Stimulated activated CD8-positive, alpha-beta memory T cell treated with anti-CD3 and anti-CD28 coated beads, Interleukin-4, amount 100 ng/mL, for 48 hours (primary cell): ENCODE measurements at places on chromosomes 5 and 9.
A peak's percentile ranks its signal among the peaks of the same experiment; 100 is the strongest.

GRCh38 chr5:148259288-148259687, 9.3 kb upstream of the SPINK13 start:
- DNase-seq, result no peak

- no peak for DNase-seq
These were observed 11.5 kb upstream of the C5orf58 start for GRCh38 chr5:170221327-170221741.

- DNase-seq, result no peak
These were observed 24.5 kb upstream of the WDR38 start for GRCh38 chr9:124828489-124829333.

DNA sequence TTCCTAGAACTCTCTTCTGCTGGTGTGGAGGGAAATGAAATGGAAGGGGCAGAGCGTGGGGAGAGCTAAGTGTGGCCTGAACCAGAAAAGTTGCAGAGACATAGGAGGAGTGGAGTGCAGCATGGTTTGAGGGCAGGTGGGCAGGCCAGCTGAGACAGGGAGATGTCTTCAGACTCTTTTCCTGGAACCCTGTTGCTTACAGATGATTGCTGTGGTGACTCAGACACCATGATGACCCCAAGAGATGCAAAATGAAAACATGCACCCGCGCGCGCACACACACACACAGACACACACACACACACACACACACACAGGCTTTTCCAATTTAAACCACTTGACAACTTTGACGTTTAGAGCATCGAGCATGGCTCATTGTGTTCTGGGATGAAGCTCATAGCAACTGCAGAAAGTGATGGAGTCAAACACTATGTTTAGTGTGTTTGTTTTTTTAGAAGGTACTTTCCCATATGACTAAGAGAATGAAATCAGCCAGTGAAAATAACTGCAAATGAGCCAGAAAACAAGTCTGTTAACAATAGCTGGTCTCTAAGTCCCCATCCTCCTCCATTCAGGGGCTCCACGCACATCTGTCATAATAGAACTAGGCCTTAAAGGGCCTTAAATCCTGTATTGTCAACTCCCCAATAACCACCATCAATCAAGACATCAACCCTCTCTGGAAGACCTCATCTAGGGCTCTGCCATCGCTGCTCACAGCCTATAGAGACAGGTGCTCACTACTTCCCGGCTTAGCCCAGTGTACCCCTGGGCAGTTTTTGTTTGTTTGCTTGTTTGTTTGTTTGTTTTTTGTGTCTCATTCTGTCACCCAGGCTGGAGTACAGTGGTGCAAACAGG, 9.6 kb downstream of the TMOD1 start:
- peak; percentile 39 for DNase-seq

DNA sequence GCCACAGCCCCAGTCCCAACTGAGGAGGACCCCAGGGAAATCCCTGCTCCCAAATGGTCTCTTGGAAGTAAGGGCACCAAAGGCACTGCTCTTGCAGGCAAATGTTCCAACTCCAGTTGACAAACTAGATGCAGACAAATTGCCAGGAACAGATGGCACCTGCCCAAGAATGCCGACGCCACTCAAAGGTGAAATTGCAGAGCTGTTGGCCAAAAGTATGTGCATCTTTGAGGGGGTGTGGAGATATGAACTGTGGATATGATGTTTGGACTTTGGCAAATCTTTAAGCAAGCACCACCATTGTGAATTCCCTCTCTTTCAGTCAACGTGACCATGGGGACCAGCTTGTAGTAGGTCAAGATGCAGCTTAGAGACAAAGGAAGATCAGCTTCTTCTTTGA, 12.0 kb upstream of the CPLX2 start:
- DNase-seq, result no peak
